ENCODE measurements at places on chromosomes 5 and 9. TPM values are rescaled to one million over a fixed set of nuclear protein-coding genes. Genes with fewer than 3 reads are reported as not detected.

The MOCS2 gene
- 50.1 TPM for total RNA-seq

The TTC23L gene
- 0.12 TPM for total RNA-seq

The RMND5B gene
- total RNA-seq = 25.2 TPM

GRCh38 chr5:180683220-180683922 is 34.0 kb upstream of the FLT4 start:
- no peak for DNase-seq

- DNase-seq = no peak
These were observed 11.8 kb upstream of the ZDHHC21 start for GRCh38 chr9:14705079-14705478.

All from NCI-H460 (cell line).